NCI-H2029 treated with DMSO at 0.1 percent for 48 hours (cell line): ENCODE measurements at places on chromosomes 5 and 9.

DNA sequence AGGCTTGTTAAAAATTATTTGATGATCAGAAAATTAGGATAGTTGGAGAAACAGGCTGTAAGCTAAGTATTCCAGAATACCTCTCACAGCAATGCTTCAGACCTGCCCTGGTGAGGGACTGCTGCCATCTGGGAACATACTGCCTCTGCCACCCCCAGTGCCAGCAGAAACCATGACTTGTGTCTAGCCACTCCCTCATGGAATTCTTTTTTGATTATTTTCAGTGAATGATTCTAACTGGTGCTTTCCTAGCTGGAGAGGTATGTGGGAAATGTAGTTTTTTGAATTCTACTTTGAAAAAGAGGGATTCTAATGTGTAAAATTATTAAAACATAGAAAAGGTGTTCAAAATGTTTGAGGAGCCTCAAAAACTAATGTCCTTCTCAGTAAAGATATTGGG, 126.3 kb downstream of the HMHB1 start:
- no peak for DNase-seq

DNA sequence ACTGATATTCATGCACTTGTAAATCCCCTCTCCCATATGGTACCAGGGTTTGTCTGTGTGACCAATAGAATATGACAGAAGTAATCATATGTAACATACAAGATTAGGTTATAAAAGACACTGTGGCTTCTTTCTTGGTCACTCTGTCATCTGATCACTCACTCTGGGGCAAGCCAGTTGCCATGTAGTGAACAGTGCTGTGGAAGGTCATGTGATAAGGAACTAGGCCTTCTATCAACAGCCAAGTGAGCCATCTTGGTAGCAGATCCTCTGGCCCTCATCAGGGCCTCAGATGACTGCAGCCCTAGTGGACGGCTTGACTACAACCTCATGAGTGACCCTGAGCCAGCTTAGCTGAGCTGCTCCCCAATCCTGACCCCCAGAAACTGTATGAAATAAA, 30.0 kb upstream of the MATR3 start:
- no peak for DNase-seq

DNA sequence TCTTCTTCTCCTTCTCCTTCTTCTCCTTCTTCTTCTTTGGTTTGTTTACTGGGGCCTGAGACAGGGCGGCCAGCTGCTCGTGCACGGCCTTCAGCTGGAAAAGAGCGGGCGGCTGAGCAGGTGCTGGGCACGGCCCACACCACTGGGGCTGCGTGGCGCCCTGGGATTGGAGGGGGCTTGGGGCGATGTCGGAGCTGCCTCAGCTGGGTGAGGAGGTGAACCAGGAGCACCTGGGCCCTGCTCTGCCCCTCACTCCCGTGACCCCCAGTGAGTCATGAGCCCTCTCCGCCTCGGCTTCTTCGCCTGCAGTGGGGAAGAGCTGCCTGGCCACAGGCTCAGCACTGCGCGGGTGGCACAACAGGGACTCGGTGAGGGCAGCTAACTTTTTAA, 14.9 kb downstream of the BRD3OS start:
- DNase-seq, result no peak

DNA sequence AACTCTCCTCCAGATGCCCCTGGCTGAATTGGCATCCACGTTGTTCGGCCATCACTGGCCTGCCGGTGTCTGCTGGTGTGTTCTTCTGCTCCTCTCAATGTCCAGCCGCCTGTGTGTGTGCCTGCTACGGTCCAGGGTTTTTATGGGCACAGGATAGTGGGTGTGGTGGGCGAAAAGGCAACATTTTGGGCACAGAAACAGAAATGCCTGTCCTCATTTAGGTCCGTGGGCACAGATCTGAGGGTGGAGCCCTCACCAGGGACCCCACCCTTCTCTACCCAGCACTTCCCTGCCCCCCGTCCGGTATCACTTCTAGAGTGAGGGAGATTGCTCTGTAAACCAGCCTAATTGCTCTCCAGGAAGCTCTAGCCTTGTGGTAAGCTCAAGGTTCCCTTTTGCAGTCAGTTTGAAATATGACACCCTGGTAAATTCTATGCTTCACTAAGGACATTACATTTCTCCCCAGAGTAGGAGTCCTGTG, 410.1 kb downstream of the MAT2B start:
- peak; percentile 5 for DNase-seq

DNA sequence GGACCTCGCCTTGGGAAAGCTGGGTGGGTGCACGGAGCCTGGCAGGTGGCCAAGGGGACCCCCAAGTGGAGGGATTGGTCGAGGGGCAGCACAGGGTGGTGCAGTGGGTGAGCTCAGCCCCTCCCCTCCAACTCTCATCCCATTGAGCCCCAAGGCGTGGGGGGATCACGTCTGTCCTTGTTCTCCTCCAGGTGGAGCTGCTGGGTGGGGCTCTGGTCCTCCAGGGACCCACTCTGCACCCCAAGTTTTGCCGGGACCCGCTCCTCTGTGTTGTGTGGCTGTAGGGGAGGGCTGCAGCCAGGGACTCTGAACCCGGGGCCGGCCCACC, 3.6 kb upstream of the FUT7 start:
- DNase-seq, result no peak

DNA sequence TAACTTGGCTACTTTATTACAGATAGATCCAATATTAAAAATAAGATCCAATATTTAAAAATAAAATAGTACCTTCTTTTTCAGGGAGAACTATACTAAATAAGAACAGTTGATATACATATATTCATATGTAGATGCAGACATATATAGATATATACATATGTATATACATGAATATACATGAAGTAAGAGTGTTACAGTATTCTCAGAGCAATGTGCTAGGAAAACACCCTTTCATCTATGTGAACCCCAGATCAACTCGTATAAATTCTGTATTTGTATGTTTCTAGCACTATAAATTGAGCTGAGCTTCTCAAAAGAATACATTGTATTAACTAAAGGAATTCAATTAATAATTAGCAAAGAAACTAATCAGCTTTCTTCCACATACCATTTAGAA, 287.6 kb downstream of the PDE4D start:
- DNase-seq, result no peak
